ENCODE measurements at places on chromosomes 7 and 10.
A peak's percentile ranks its signal among the peaks of the same experiment; 100 is the strongest.

DNA sequence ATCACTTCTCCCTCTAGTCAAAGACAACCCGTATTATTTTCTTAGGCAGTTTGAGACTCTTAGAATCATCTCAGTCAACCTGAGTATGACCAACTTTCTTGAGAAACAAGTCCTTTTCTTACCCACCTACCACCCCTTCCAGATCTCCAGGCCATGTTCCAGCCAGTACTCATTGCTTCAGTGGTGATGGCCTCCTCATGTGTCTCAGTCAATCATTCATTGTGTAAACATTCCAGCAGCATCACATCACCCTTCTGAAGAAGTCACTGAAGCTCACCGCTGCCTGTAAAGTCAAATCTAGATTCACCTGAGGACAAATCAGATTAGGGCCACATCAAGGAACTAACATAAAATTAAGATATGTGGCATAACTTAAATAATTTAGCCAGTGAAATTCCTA is 467.2 kb upstream of the NRP1 start:
- DNase-seq, result no peak

DNA sequence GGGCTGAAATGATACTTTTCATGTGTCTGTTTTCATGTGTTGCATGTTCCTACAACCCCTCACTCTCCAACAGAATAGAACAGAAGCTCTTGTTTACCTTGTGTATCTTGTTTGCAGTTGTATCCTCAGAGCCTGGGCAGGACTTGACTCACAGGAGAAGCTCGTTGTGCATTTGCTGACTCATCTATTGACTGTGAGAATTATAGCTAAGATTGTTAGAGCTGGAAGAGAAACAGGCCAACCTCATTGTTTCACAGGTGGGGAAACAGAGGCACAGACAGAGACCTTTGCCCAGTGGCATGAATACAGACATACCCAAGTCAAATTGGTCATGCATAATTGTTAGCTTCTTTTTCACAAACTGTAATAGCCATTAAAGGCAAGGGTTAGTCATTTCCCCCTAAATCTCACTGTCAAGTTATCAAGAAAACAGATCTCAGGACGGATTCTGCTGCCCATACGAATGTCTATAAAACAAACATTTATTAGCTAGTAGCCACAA is 4.6 kb upstream of the TSPAN15 start:
- no peak for DNase-seq

DNA sequence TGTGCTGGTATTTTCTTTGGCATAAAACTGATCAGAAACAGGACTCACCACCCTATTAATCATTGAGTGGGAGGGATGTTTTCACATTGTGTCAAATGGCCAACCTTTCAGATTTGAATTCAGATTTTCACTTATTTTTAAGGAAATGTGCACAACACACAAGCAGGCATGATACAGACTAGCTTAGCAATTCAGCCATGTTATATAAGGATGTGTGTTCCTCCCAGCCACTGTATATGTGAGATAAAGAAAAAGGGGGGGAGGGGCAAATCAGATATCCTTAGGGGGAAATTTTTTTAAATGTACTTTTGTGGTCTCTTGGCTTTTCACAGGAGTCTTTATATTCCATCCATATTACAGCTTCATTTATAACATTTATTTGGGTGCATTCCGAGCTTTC is 3.1 kb downstream of the GAD2 start:
- no peak for DNase-seq

DNA sequence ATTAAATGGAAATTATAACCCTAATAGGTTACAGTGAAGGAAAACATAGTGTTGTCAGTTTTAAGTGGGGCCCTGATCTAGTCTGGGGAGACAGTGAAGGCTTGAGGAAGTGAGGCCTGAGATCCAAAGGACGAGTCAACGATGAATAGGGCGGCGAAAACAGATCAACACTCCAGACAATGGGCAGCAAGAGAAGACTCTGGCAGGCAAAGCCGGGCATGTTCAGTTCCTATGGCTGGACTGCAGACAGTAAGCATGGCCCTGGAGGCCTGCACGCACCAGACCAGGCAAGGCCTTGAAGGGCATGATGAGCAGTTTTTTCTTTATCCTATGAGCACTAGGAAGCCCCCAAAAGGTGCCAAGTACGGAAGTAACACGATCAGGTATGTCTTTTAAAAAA is 127.8 kb downstream of the RNF216 start:
- no peak for DNase-seq

DNA sequence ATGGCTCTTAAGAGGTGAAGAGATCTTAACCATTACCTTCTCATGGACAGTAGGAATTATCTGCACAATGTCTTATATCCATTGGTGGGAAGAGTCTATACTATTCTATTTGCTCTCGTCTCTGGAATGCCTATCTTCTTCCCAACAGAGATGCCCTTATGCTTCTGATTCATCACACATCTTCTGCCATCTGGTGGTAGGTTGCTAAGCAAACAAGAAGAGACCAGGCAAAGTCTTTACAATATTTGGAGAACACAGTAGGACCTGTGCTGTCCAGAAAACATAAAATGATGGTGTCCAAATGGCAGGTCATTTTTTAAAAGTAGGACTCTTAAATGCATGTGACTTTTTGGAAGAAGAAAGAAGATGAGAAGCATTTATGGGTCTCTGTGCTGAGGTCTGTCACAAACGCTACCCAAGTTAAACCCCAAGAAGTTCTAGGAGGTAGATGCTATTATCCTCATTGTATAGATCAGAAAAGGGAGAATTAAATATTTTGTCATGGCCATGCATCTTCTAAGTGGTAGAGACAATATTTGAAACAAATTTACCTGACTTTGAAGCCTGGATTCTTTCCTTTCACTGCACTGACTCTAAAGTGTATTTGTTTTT is 67.8 kb upstream of the NXPH1 start:
- no peak for DNase-seq

- DNase-seq, result no peak
Observed at GRCh38 chr7:28847176-28847575, 111.0 kb downstream of the TRIL start.

GRCh38 chr7:158299607-158300006 is 288.0 kb downstream of the PTPRN2 start:
- DNase-seq, result no peak

GRCh38 chr10:130763491-130763890 is 548.0 kb downstream of the TCERG1L start:
- DNase-seq, result no peak

- no peak for DNase-seq
Observed at GRCh38 chr10:60031664-60032063, 125.3 kb upstream of the CCDC6 start.

DNA sequence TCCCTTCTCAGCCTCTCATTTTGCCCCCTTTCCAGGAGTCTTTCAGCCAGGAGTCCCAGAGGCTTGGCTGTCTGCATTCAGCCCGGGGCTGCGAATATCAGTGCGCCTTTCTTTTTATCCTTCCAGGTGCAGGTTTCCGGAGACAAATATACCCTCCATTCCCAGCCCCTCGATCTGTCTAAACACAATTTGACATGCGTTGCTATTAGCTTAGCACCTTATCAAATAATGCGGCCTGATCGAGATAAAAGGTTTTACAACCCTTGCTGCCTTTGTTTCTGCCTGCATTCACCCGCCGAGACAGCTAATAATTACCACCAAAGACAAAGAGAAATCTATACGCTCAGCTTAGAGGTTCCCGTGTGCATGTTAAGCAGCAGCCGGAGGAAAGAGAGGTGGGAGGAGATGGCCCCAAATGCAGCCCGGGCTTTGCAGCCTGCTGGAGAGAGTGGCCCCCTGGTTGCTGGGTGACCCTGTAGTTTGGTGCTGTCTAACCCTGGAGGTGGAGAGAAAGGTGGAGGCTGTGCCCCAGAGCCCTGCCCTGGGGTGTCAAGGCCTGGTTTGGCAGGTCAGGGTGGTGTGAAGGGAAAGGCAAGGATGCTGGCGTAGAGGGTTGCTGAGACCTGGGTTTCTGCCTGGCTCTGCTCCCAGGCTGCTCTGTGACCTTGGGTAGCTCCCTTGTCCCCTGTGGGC is 185.3 kb downstream of the RPS24 start:
- no peak for DNase-seq

GRCh38 chr10:53315709-53316108 is 543.1 kb upstream of the MBL2 start:
- no peak for DNase-seq

DNA sequence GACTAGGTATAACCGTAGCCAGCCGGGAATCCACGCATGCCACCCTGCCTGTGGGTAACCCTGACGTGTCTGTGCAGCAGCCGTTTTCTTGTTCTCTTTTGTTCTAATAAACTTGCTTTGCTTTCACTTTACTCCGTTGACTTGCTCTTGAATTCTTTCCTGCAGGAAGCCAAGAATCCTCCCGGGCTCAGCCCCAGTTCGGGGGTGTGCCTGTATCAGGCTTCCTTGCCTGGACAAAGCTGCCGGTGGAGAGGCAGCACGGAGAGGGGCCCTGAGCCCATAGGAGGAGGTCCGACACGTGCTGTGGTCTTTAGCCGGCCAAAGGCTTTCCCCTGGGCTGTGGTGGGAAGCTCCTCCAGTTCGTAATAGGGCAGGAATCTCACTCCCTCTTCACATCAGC is 256.5 kb upstream of the PPP2R2D start:
- DNase-seq, result no peak

GRCh38 chr7:40468891-40469864 is 334.4 kb downstream of the SUGCT start:
- no peak for DNase-seq

- DNase-seq, result no peak
Observed at GRCh38 chr7:26186364-26187311, 13.9 kb downstream of the HNRNPA2B1 start.

GRCh38 chr10:11901454-11901832 is 78.3 kb downstream of the PROSER2 start:
- no peak for DNase-seq

- DNase-seq, result no peak
Observed at GRCh38 chr10:125628104-125629049, 54.6 kb downstream of the TEX36 start.

GRCh38 chr10:75648351-75648750 is 216.9 kb downstream of the LRMDA start:
- no peak for DNase-seq

DNA sequence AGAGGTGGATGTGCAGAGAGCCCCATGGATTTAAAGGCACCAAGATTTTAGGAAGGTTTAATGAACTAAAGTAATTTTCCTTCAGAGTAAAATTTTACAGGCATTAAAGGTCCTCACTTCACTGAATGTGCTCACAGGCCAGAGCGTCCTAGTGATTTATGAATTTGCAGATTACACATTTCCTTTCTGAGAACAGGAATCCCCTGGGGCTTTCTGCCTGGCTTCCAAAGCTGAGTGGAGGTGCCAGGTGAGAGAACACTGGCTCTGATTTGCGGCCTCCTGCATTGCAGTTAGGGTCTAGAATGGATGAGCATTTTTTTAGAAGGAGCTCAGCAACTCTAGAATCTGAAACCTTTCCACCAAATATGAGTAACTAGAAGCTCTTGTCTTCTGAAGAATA is 194.3 kb downstream of the SORCS3 start:
- no peak for DNase-seq

- peak; percentile 17 for DNase-seq
Observed at GRCh38 chr7:142855114-142855743, 353 bp downstream of the EPHB6 start.

- DNase-seq, result no peak
Observed at GRCh38 chr7:45161842-45162241, 4.3 kb downstream of the RAMP3 start.

GRCh38 chr7:122764020-122764419 is 61.3 kb upstream of the RNF148 start:
- DNase-seq, result no peak

DNA sequence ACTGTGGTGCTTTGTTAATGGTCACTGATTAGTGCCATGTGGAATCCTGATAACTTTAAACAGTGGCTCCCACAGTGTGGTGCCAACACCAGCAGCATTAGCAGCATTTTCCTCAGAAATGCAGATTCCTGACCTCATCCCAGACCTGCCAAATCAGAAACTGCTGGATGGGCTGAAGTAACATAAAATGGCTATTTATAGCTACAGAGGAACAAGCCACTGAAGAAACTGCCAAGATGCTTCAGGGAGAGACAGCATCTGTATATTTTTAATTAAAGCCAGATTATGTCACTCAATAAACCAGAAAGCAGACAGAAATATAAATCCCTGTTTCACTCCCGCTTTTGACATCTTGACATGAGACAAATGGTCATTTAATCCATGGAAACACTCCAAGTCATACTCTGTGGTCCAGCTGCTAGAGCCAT is 178.5 kb downstream of the AMPH start:
- no peak for DNase-seq

DNA sequence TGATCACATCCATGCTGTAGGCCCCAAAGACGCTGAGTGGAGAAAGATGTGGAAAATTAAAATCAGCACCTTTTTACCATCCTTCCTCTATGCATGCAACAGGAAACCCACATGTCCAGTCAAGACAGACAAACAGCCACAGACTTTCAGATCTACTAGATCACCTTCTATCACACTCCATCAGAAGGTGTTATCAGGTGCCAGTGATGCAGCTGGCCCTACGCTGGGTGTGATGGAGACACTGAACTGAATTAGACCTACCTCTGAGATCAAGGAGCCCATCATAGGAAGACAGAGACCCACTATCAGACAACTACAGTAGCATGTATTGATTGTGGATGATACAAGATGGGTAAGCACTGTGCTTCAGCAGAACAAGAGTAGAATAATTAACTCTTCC is 15.5 kb downstream of the CYP3A4 start:
- DNase-seq, result no peak

DNA sequence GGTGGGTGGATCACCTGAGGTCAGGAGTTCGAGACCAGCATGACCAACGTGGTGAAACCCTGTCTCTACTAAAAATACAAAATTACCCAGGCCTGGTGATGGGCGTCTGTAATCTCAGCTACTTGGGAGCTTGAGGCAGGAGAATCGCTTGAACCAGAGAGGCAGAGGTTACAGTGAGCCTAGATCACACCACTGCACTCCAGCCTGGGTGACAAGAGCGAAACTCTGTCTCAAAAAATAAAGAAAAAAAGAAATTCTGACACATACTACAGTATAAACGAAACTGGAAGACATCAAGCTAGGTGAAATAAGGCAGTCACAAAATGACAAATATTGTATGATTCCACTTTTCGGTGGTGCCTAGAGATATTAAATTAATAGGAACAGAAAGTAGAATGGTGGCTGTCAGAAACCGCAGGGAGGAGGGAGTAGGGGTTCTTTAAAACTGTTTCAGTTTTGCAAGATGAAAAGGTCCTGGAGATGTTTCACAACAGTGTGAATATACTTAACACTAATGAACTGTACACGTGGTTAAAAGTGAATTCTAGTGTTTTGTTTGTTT is 23.2 kb downstream of the PILRA start:
- DNase-seq, result no peak

GRCh38 chr7:69208276-69208675 is 390.0 kb upstream of the AUTS2 start:
- no peak for DNase-seq

All from naive thymus-derived CD8-positive, alpha-beta T cell (primary cell).